ENCODE measurements at places on chromosomes 13 and 19. TPM values are rescaled to one million over a fixed set of nuclear protein-coding genes. Genes with fewer than 3 reads are reported as not detected.

DNA sequence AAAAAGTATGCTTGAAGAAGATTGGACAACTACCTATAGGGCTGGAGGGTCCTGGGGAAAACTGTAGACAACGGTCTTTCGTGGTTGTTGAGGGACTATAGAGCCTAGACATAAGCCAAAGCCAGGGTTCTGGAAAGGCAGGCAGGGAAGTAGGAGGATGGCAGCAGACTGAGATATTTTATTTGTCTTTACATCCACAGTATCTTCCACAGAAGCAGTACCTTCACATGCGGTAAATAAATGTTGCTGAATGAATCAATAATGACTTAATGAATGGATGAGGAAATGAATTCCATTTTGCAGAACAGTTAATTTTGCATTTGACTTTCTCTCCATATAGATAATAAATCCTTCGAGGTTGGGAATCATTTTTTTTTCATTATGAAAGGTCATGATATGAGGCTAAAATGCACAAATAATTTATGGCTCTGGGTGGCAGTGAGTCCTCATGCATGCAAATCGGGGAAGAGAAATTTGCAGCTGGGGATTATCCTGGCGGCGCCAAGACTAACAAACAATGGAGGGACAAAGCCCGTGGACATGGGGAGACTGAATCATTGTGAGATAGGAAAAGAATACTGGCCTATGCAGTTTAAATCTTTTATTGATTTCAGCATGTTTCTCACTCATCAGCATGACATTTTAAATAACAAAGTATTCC lies 102.0 kb downstream of the ERCC5 start:
- no peak for DNase-seq

KLK13 gene
- total RNA-seq: 3.2 TPM

ELL gene
- 22.9 TPM for total RNA-seq

GIPR gene
- total RNA-seq: 14.1 TPM

LRCH1 gene
- total RNA-seq: 15.6 TPM

HIPK4 gene
- total RNA-seq: 0.74 TPM

DNA sequence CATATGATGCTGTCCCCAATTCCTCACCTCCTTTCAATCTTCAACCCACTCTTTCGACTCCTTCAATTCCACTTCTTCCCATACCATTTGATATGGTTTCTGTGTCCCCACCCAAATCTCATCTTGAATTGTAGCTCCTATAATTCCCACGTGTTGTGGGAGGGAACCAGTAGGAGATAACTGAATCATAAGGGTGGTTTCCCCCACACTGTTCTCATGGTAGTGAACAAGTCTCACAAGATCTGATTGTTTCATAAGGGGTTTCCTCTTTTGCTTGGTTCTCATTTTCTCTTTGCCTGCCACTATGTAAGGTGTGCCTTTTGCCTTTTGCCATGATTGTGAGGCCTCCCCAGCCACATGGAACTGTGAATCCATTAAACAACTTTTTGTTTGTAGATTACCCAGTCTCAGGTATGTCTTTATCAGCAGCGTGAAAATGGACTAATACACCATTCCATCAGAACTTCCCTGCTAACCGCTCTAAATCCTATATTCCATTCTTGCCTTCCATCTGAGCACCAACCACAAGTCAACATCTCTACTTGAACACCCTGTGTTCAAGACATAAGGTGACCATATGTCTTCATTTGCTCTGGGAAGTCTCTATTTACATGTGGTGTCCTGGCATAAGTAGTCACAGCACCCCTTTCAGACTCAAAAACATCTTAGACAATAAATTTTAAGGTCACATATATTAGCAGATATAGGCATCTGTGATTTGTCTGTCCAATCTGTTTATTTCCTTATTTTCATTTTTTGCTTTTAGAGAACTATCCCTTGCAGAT lies 122.9 kb downstream of the TSHZ3 start:
- DNase-seq: no peak

DNA sequence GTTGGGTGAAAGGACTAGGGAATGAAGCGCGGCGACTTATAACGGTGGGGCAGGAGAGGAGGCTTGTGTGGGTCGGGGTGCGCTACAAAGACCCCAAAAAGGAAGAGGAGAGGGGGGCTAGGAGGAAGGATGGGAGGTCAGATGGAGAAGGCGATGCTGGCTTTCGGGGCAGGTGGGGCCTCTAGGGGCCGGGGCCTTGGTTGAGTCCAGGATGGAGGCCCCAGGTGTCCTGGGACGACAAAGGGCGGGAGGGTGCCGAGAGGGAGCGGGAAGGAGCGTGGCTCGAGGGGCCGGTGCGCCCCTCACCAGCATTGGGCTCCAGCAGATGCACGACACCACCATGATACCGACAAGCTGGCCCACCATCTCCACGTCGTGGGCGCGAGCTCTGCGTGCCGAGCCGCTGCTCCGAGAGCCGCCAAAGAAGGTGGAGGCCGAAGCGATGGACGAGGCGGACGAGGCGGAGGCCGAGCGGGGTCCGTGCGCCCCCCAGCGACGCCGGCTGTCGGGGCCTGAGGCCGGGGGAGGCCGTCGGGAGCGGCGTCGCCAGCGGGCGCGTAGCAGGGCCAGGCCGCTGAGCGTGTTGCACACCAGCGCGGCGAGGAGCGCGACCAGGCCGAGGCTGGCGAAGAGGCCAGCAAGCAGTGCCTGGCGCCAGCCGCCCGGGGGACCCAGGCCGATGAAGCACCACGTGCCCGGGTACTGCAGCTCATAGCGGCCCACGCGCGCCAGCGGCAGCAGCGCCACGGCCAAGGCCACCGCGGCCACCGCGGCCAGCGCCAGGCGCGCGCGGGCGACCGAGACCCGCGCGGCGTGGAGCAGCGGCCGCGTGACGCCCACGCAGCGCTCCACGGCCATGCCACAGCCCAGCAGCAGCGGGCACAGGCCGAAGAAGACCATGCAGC lies 1.8 kb downstream of the PTGER1 start:
- no peak for DNase-seq

TINCR gene
- total RNA-seq: 6.1 TPM

DNA sequence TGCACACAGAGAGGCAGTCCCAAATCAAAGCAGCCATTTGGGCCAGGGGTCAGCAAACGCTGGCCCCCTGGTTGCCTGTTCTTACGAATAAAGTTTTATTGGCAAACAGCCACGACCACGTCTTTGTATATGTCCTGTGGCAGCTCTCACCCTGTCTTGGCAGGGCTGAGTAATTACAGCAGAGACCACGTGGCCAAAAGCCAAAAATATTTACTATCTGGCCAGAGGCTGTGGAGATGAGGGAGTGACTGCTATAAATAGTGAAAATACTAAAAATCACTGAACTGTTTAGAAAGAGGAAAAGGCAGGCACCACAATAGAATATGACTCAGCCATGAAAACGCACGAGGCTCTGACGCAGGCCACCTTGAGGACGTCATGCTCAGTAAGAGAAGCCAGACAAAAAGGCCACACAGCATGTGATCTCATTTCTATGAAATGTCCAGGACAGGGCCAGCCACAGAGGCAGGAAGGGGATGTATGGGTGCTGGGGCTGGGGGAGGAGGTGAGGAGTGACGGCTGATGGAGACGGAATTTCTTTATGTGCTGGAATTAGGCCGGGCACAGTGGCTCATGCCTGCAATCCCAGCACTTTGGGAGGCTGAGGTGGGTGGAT lies 29.4 kb downstream of the SMIM24 start:
- DNase-seq: no peak

DNA sequence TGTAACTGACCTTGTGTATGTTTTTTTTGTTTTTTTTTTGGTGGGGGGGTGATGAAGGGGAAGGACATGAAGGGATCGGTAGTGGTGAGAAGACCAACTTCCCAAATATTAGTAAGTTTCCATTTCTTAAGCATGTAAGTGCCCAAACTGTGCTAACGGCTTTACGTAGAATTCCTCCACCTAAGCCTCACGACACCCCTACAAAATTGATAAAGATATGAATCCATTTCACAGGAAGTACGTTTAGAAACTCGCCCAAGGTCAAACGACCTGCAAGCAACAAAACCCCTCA lies 649 bp downstream of the UQCRFS1 start:
- DNase-seq: no peak

DNA sequence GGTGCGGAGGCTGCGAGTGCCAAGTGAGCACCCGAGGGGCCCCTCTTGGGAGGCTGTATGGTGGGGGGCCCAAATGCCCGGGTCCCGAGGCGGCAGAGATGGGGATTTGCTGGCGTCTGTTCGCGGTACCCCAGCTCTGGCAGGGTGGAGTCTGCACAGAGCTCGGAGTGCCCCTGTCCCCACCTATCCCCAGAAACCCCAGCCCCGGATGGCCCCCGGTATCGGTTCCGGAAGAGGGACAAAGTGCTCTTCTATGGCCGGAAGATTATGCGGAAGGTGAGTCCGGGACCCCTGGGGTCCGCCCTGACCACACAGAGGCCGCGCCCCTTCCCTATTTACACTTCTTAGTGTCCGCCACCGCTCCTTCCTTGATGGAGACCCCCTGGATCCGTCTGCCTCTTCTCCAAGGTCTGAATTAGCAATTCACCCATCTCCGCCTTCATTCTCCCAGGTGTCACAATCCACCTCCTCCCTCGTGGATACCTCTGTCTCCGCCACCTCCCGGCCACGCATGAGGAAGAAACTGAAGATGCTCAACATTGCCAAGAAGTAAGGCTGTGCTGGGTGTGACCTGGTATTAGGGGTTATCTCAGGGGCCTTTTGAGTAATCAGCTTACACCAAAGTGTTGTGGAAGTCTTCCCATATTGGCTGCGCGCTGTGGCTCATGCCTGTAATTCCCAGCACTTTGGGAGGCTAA lies 630 bp downstream of the PNPLA6 start:
- DNase-seq: no peak

- DNase-seq: no peak
Measured at GRCh38 chr13:96075953-96076543, 13.9 kb upstream of the HS6ST3 start.

DNA sequence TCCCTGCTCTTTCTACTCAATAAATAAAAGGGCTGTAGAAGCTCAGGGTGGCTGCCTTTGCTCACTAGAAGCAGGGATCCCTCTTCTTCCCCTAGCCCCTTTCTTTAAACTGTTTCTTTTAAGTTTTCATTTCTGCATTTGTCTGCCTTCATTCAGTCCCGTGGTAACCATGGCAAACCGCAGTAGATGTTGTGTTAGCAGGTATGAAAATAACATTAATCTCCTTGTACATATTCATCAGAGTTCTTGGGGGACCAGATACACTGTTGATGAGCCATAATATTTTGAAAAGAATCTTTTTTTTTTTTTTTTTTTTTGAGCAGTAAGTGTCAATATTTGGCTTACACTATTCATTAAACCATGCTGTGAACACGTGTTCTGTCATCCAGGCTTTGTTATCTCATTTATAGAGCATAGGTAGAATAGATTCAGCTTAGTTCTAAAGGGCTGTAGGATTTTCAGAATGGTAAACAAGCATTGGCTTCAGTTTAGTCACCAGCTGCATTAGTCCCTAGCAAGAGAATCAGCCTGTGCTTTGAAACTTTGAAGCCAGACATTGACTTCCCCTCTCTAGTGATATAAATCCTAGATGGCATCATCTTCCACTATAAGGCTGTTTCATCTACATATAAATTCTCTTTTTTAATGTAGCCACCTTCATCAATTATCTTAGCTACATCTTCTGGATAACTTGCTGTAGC lies 59.4 kb upstream of the SPRY2 start:
- DNase-seq: no peak

RAB3A gene
- 10.6 TPM for total RNA-seq

ZNF154 gene
- total RNA-seq: 0.10 TPM

DNA sequence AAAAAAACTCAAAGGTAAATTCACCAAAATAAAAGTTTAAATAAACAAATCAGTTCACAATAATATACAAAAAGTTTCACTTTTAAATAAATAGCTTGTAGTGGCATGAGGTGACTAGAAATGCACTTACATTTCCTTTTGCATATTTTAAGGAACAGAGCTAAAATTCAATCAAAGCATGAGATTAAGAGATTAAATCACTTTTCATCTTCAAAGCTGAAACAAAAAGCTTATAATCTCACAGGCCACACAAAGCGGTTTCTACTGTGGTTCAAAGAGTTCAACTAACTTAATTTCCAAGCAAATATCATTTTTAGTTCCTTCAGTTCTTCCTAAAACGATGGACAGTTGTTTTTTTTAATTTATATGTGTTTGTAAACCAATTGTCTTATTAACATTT lies 38.9 kb downstream of the TSC22D1 start:
- no peak for DNase-seq

DNA sequence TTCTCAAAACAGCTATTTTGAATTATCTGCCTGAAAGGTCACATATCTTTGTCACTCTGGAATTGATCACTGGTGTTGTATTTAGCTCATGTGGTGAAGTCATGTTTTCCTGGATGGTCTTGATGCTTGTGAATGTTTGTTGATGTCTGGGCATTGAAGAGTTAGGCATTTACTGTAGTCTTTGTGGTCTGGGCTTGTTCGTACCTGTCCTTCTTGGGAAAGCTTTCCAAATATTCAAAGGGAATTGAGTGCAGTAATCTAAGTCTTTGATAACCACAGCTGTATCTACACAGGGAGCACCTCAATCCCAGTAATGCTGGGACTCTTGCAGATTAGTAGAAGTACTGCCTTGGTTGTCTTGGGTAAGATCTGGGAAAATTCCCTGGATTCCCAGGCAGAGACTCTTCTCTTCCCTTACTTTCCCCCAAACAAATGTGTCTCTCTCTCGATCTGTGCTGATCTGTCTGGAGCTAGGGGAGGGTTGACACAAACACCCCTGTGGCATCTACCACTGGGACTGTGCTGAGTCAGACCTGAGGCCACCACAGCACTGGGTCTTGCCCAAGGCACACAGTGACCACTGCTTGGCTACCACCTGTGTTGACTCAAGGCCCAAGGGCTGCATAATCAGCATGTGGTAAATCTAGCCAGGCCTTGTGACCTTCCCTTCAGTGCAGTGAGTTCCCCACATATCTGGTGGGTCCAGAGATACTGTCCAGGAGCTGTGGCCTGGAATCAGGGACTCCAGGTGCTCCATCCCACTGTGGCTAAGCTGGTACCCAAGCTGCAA lies 5.5 kb upstream of the CYP4F3 start:
- DNase-seq: no peak

GRCh38 chr19:17245535-17245984 lies at the start of gene NR2F6:
Gene NR2F6, minus strand, starts transcription at chr19:17245919. Its CDS starts 699 bp downstream, at chr19:17245220.
- no peak for DNase-seq

- peak; percentile 36 for DNase-seq
Measured at GRCh38 chr13:110138010-110138699, 168.8 kb downstream of the COL4A1 start.
